ENCODE measurements at places on chromosomes 2 and 18. TPM values are rescaled to one million over a fixed set of nuclear protein-coding genes. Genes with fewer than 3 reads are reported as not detected.

Gene EML6
- total RNA-seq: 2.1 TPM

Gene TTN
- total RNA-seq: 0.12 TPM

Gene NEUROD1
- not detected for total RNA-seq

Gene CENPA
- 67.8 TPM for total RNA-seq

Gene ANKRD30BL
- total RNA-seq: not detected

Gene BBS5
- total RNA-seq: 3.1 TPM

Gene ESPNL
- total RNA-seq: not detected

Gene ANKRD62
- total RNA-seq: not detected

All from RPMI7951 (cell line).